Skeletal muscle cell (primary cell): ENCODE measurements at places on chromosomes 12 and 14.

- no peak for DNase-seq
Measured at GRCh38 chr14:48747561-48748089, 838.6 kb downstream of the RPS29 start.

GRCh38 chr14:95483309-95484165, 32.9 kb downstream of the SYNE3 start:
- DNase-seq, result peak; percentile 84

DNA sequence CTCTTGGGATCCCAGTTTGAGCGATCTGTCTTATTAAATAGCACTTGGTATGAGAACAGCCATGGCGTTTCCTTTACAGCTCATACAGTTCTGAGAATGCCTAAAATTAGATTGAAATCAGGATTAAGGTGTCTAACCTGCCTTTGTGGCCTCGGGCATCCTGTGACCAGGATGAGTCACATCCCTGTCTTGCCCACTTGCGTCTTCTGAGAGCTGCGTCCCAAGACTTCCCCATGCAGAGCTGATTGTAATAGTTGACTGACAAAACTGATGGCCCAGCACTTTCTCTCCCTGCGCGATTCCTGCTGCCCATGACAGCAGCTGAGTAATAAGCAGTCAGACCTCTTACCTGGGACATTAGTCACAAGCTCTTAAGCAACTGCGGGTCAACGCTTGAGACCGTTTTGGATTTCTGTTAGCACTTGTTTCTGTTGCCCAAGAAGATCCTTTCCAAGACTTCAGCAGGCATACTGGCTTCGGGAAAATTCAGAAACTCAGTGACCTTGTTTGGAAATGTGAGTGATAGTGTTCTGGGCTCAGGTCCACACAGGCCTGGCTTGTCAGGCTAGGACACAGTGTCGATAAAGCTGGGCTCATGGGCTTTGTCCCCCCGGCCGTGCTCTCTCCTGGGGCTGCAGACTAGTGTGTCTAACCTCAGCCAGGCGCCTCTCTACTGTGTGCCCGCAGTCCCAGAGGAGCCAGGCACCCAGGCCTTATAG, 169.9 kb upstream of the HIF1A start:
- DNase-seq, result peak; percentile 73

GRCh38 chr14:65880507-65880906, 468.0 kb downstream of the FUT8 start:
- DNase-seq, result peak; percentile 4

DNA sequence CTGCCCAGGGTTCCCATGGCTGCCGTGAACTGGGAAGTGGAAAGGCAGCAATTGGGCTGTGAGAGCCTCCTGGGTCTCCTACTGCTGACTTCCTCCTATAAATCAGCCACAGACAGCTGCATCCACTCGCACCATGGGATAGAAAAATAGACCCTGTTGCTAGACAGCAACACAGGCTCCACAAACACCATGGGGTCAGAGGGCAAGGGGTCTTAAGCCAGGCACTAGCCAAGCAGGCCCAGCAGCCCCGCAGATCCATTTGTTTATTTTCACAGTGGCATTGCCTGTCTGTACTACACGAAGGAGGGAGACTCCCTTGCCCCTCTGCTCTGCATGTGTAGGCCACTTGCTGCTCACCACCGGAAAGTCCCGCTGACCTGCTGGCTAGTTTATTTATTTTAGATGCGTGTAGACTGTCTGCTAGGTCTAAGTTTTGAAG, 139.8 kb downstream of the DACT1 start:
- no peak for DNase-seq

GRCh38 chr12:27177706-27178105, 66.4 kb upstream of the STK38L start:
- DNase-seq, result peak; percentile 90

DNA sequence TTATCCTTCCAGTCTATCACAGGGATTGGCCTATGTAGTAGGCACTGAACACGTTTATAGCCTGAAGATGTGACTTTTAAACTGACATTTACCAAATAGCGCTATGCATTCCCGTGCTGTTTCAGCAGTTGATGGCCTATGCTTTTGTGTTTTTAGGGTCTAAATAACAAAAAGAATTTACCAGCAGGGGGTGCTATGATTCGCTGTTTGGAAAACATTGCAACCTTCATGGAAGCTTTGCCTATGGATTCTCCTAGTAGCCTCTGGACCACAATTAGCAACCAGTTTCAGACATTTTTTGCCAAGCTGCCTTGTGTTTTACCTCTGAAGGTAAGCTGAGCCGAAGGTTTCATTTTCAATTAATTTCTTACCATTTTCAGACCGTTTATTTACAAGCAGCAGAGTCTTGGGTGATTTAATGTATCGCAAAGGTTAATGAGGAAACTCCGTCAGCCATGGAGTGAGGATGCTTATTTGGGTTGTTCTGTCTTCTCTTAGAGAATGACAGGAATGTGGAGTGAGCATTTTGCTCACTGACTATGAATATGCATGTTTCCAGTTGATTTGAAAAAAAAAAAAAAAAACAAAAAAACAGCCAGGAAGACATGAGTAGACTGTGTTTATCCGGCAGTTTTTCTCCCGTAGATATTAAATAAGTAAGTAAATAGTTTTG, 133.1 kb downstream of the PRIMA1 start:
- DNase-seq, result no peak

DNA sequence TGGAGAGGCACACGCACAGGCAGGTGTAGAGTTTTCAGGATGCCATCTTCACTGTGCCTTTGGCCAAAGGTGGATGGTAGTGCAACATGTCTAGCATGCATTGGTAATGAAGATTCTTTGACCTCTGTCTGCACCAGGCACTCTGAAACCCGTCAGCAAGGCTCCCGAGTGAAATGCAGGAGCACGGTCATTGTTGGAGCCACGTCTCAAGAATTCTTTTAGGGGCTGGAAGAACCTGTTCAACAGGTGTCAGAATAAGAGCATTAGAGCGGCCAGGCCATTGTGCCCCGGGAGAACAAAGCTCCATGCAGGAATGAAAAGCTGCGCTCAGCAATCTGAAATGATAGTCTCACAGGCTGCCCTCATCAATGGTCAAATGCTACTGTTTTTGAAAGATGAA, 40.2 kb upstream of the DICER1 start:
- no peak for DNase-seq

DNA sequence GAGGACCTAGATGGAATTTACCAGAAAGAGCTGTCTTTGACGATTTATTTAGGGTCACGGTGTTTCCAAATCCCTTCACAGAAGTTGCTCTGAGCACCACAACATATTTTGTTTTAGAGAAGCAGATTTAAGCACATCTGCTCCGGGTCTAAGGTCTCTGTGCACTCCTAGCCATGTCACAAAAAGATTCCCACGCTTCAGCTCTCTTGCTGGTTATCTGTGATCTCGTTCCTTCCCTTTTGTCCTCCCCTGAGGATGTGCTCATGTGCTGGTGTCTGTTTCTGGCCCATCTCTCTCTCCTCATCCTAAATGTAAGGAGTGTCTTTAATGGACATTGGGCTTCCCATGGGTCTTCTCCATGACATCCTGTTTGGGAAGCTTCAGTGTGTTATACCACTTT, 53.7 kb upstream of the GNPNAT1 start:
- no peak for DNase-seq

DNA sequence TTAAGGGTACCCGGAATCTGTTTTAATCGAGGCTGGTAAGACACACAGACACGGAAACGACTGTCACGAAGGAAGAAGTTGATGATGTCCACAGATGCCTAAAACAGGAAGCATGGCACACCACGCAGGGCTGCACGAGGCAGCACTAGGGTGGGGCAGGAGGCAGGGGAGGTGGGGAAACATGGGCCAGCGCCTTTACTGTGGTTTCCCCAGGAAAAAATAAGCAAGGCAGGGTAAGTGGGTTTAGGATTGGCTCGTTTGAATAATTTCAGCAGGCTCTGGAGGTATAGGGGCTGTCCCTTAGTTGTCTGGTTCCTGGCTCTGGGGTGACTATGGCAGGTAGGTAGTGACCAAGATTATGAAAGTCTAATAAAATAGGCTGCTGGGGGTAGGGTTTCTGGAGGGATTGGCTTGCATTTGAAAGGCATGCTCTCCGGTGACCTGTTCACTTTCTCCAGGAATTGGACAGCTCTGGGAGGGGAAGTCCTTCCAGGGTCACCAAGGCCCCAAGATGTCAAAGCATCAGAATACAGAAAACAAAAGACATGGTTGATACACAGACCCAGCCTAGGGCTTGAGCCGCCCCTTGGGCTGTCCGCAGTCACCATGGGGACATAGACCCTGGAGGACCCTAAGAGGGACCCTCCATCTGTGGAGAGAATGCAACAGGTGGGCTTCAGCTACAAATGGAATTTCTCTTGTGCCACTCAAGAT, 35.3 kb downstream of the MAP1LC3B2 start:
- DNase-seq, result no peak

GRCh38 chr12:60489071-60489470, 893.2 kb downstream of the SLC16A7 start:
- DNase-seq, result no peak

- DNase-seq, result no peak
Measured at GRCh38 chr14:32426586-32427388, 97.7 kb downstream of the AKAP6 start.

DNA sequence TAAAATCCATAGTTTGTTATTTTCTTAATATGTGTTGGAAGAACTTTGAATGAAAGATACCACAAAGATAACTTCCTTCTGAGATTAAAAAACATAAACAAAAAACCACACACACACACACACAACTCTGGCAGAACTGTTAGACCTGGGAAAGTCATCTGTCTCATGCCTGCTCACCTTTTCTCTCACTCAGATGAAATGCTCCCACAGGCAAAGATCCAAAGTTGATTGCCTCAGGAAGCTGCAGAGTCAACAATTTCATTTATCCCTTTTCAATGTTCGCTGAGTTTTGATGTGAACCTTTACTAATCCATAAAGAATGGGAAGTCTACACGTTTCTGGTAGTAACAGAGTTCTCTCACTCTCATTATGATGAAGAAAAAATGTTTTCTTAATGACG, 112.0 kb downstream of the DENND5B start:
- DNase-seq, result no peak

DNA sequence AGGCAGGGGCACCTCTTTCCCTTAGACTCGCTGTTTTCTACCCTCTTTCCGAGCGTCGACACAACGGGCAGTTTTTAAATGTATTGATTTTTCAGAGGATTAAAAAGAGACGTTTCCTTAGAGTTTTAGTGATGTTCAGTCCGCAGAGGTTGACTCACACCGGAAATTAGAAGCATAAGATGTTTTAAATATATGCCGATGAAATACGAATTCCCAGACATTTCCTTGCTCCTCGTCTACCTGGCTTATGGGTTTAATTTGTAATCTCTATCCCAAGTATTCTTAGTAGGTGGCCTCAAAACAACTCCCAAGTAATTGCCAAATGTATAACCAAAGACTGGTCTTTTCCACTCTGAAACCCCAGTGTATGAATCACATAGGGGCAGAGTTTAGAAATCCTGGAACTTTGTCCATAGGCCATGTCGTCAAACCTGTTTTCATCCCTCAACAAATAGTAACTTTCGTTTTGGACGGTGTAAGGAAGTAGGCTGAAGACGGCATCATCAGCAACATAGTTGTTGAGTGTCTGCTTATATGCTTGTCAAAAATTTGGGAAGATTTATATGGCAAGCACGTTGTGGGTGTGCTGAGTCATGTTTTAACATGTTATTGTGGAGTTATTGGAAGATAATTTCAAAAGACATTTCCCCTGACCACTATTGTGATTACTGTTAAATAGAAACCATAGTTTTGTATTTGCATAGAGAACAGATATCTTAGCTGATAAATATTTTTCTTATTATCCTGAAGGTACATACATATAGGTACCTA, 824 bp downstream of the TBK1 start:
- DNase-seq, result peak; percentile 81

DNA sequence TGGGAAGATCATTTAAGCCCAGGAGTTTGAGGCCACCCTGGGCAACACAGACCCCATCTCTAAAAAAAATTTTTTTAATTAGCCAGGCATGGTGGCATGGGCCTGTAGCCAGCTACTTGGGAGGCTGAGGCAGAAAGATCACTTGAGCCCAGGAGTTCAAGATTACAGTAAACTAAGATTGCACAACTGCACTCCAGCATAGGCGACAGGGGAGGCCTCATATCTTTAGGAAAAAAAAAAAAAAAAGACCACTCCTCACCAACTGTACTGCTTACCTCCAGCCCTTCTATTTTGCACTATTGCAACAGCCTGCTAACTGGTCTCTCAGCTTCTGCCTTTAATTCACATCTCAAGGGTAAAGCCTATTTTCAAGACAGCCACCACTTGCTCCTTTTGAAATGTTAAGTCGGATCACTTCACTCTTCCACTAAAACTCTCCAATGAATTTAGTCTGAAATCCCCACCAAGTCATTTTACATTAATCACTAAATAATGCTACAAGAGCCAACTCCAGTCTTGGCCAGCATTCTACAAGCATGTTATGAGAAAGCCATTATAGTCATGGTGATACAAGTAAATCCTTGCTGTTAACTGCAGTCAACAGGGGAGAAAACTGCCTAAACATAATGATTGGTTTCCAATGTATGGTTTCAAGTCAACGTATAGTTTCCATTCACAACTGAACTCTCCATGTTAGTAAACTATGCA, 106.0 kb downstream of the RPS29 start:
- DNase-seq, result no peak

DNA sequence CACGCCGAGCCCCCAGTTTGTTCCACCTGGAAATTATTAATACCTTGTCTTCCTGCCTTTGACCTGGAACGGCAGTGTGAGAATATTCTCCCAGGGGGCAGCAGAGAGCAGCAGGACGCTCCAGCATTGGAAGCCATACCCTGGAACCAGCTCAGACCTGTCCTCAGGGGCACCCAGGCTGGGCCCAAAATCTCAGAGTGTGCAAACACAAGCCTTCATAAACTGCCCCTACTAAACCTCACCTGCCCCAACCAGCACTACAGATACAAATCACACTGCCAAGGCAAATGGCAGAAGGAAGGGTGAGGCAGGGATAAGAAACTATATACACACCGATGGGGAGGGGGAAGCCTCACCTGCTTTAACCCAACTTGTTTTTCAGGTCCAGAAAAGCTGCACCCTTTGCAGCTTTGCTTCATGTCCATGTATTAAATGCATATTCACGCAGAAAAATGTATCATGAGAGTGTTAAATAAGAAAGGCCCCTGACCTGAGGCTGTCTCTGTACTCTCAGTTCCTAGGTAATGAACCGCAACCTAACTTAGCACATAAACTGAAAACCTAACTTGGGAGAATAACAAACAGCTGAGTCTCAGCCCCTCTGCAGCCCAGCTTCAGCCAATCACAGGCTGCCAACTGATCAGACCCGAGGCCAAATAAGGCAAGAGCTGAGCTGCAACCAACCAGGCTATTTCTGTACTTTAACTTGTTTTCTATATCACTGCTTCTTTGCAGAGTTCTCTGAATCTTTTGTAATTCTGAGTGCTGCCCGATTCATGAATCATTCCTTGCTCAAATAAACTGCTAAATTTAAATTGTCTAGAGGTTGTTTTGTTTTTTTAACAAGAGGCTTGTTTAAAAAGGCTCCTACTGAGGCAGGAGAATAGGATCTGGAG, 130.1 kb downstream of the SPTSSA start:
- DNase-seq, result no peak

- peak; percentile 25 for DNase-seq
Measured at GRCh38 chr14:90871605-90872233, 55.5 kb upstream of the TTC7B start.
